ENCODE measurements at places on chromosomes 4 and X.

GRCh38 chrX:43505769-43506168 is 150.3 kb upstream of the MAOA start:
- DNase-seq, result no peak

DNA sequence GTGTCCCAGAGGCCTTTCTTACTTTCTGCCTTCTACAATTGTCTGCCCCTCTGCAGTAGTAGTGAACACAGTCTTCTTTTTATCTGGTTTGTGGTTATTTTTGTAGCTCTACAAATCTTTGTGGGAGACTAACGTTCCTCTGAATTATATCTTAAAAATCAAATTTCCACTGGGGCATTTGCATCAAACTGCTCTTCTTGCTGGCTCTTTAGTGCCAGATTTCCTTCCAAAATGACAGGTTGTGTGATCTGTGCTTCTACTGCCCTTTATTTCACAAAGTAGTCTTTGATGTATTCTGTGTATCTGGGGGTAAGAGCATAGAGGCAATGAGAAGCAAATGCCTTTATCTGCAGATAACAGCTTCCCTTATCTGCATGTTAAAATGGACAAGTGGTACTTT is 34.5 kb downstream of the TSPAN7 start:
- no peak for DNase-seq

- DNase-seq, result no peak
These were observed 40.4 kb downstream of the USP11 start for GRCh38 chrX:47273011-47273730.

DNA sequence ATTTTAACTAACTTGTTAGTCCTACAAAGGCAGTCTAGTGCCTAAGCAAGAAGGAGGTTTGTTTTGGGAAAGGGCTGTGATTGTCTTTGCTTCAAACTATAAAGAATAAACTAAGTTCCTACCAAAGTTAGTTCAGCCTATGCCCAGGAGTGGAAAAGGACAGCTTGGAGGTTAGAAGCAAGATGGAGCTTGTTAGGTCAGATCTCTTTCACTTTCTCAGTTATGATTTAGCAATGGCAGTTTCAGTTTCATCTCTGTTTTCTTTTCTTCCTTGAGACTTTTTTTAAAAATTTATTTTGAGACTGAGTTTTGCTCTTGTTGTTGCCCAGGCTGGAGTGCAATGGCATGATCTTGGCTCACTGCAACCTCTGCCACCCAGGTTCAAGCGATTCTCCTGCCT is 82.9 kb upstream of the NLGN4X start:
- DNase-seq, result no peak

DNA sequence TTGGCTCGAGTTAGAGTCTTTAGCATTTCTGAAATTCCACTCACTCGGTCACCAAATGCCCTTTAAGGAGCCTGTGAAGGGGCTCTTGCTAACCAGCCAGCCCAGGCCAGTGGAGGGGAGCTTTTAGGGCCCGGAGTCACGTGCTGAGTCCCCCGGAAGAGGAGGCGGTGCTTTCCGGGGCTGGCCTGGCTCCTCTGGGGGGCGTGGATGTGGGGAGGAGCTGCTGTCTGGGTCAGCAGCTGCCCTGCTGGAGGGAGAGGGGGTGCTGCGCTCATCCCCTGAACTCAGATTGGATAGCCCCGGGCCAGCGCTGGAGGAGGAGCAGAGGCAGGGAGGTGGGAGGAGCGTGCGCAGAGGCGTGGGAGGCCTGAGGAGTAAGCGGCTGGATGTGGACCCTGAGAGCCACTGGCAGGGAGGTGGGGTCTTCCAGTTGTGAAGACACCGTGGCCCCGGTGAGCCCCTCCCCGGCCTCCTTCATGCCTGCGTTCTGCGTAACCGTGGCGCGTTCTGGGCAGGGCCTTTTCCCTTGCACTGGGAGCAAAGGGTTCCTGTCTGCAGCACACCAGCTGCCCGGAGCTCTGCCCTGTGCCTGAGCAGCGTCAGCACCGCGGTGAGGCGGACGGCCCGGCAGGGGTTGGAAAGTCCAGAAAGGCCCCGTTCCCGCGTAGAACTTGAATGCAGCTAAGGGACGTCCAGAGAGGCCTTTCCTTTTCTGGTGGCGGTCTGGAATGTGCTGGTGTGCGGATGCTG is 19.7 kb downstream of the MAEA start:
- DNase-seq, result no peak

DNA sequence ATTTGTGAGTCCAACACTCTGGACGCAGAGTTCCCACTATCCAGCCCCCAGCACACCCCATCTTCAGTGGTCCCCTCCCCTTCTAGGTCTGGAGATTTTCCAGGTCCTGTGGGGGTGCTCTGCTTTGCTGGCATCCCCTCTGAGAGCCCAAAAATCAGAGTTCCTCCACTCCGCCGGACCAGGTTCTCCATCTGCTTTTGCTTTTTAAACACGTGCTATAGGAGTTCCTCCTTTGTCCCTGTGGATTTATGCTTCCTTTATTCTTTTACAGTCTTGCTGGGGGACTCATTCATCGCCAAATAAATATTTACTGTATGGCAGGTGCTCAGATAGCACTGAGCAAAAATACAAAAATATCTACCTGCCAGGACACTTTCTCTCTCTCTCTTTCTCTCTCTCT is 324.7 kb downstream of the STK32B start:
- no peak for DNase-seq

DNA sequence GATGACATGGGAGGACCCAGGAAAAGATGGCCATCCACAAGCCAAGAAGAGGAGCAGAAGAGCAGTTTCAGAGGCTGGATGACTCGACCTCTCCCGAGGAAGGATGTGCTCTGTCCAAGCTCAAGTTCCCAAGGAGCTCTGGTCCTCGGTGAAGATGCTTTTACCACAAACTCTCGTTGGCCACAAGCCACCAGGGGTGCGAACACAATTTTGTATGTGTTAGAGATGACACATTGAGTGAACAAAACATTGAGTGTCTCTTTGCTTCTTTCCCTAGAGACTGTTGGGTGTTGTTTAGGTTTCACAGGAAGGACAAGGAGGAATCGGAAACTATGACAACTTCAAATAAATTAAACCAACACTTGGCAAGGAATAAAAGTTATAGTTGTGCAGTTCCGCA is 26.3 kb downstream of the FGFBP1 start:
- no peak for DNase-seq

- no peak for DNase-seq
These were observed 143.6 kb downstream of the RCHY1 start for GRCh38 chr4:75370576-75370975.

DNA sequence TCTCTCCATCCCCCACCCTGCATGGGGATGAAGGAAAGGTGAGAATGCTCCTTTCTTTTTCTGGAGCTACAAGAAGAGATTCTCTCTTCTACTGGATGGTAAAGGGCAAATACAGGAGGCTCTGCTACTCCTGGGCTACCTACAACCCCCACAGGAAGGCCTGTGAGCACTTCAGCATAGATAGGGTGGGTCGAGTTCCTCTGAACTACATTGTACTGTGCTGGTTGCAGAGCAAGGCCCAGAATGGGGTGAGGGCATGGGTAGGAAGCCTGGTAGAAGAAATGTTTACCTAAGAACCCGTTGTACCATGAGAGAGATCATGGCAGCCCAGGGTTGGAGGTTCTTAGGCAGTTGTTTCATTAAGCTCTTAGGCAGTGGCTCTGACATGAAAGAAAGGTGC is 510.4 kb downstream of the MID1IP1 start:
- DNase-seq, result no peak

DNA sequence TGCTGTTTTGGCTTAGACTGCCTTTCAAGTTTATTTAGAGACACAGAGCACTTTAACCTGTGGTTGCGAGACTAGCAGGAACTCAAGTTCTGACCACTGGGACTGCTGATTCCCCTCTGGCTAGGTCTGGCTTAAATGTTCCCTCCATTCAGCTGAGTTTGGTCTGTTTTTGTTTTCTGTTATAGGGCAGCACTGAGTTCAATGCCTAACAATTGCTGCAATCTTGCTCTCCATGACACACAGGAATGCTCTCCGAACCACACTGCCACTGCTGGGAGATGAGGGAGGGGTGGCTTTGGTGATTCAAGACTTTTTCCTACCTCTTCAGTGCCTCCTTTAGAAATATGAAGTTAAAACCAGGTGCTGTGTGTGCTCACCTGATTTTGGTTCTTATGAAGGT is 106.3 kb upstream of the EOLA2 start:
- DNase-seq, result no peak

- DNase-seq, result no peak
These were observed 5.6 kb downstream of the MAOA start for GRCh38 chrX:43661521-43662240.

- DNase-seq, result no peak
These were observed 932.7 kb downstream of the FAT4 start for GRCh38 chr4:126247409-126247808.

- DNase-seq, result no peak
These were observed 125.1 kb downstream of the PALLD start for GRCh38 chr4:168621806-168622589.

GRCh38 chr4:117949621-117950020 is 84.7 kb upstream of the NDST3 start:
- DNase-seq, result no peak

- peak; percentile 65 for DNase-seq
These were observed 88.2 kb upstream of the TNIP3 start for GRCh38 chr4:121252224-121252806.

DNA sequence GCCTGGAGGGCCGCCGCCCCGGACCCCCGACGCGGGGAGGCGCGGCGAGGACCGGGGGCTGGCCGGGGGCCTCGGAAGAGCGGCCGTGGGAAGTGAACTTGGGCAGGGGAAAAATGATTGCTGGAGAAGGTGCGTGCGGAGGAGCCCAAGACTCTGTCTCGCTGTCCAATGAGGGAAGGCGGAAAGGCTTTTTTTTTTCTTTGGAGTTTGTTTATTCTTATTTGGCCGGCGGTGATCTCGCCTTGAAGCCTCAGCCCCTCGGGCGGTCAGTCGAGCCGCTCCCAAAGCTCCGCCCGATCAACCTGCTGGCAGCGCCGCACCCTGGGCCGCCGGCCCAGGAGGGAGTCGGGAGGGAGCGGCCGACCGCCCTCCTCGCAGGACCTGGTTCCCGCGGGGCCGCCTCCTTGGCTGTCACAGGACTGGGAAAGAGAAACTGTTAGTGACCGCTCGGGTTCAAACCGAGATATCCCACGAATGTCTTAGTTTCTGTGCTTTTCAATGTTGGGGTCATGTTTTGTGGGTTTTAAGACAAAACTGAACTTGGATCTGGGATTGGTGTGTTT is 2.5 kb downstream of the CPEB2 start:
- peak; percentile 63 for DNase-seq

DNA sequence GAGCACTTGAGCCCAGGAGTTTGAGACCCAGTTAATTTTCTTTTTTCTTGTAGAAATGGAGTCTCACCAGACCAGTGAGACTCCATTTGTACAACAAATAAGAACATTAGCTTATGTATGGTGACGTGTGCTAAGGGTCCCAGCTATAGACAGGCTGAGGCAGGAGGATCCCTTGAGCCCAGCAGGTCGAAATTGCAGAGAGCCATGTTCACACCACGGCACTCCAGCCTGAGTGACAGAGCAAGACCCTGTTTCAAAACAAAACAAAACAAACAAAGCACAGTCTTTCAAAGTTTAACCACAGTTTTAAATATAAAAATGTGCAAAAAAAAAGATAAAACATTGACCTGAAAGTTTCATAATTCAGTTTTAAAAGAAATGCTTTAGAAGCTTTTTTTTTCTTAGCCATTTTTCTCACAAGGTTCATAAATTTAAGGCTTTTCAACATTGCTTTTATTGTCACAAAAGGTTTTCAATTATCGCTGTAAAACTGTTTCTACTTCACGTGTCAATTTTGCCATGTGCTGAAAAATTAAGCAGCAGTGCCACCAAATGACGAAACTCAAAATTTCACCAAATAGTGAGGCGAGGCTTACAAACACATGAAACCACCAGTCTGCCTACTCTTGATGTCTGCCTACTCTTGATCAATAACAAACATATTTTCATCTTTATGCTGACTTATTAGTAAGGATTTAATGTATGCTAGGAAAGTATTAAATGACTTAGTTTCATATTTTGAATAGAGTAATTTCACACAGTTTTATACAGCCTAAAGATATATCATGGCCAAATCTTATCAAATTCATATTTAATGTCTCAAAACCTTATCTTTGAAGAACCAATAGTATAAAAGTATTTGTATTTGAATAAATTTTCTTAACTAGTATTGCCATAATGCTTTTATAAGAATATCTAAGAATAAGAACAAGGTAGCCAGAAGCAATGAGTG is 126.3 kb downstream of the NEK1 start:
- peak; percentile 29 for DNase-seq

DNA sequence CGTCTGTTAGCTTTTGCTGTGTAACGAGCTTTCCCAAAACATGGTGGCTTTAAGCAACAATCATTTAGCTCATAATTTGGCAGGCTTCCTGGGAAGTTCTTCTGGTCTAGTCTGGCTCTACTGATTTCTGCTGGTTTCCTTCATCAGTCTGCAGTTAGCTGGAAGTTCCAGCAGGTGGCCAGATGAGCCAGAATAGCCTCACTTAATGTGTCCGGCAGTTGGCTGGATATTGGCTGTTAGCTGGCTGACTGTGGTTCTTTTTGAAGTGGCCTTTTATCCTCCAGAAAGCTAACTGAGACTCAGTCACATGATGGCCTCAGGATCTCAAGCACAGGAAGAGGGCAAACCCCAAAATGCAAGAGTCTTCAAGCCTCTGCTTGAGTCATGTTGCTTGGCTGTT is 34.9 kb downstream of the FTHL17 start:
- DNase-seq, result peak; percentile 60

DNA sequence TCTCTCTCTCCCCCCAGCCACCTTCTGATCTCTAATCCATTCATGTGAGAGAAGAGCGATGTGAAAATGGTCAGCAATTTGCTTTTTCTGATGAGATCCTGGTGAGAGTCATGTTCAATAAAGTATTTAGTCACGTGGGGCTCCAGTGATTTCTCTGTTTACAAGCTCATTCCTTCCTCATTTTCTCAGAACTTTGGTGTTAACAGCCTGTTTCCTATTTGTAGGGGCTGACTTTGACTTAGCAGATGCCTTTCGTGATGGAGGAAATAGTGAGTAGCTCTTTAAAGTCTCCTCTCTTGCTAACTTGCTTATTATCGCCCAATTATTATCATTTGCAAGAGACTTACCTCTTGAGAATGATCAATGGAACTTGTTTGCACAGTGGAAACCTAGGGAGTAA is 72.6 kb upstream of the CD99 start:
- DNase-seq, result no peak

DNA sequence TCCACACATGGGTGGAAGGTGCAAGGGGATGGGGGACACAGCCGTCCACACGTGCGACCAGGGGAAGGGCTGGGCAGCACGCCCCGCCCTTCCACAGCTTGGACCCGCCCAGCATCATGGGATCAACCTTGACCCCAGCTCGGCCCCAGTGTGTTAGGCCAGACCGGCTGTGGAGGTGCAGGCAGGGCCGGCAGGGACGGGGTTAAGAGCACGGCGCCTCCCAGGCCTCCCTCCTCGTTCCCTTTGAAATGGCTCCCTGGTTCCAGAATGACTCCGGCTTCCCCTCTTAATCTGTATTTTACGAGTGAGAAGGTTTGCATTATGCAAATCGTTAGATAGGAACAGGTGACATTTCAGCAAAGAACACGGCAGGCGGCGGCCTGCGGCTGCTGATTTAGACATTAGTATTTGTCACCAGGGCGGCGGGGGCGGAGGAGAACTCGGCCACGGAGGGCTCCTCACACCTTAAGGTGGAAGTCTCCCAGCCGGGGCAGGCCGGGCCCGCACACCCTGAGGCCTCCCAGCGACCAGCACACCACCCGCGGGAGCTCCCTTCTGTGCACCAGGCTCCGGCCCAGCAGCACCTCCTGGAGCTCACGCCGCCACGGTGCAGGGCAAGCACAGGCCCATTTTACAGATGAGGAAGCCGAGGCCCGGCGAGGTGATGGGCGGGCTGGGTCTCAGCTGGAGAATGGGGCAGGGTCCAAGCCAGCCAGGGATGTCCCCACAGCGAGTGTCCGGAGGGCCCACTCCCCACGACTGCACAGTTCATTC is 116.1 kb downstream of the FAM53A start:
- DNase-seq, result no peak

Measured in NCI-H2081 (cell line).